ENCODE measurements at places on chromosomes 2 and 18.

GRCh38 chr2:117930775-117931174 is 83.1 kb downstream of the CCDC93 start:
- DNase-seq = no peak

- no peak for DNase-seq
Observed at GRCh38 chr2:199734651-199735050, 116.3 kb downstream of the FTCDNL1 start.

GRCh38 chr2:8300905-8301304 is 381.0 kb upstream of the ID2 start:
- DNase-seq = no peak

DNA sequence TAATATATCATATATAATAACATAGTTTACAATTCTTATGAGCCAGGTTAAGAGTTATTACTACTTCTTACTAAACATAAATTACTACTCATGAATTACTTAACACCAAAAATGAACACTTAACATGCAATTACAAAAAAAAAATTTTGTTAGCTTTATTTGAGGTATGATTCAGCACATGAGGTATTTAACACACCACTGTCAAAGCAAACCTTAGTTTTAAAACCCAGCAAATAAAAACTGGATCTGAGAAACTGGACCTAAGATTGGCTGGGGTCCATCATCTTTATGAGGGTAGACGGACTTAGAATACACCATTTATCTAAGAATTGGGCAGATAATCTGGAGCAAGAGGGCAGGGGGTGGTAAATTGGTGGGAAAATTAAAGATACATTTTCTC is 81.8 kb upstream of the CREB1 start:
- DNase-seq = no peak

DNA sequence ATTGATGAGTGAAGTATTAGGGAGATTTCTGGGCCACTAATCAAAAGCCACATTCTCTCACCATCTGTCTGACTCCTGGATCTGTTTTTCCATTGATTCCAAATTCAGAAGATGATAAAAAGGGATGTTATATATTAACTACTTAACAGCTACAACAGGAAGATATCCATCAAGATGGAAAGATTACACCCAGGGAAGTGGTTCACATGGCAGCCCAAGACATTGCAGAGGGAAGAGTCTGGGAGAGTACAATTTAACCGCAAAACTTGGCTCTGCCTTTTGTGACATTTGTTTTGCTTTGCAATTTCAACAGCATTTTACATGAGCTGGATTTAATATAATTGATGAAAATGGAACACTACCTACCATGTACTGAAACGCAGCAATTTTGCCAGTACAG is 22.5 kb upstream of the TCF4 start:
- DNase-seq = no peak

GRCh38 chr2:131425231-131425941 is 50.5 kb upstream of the TUBA3D start:
- no peak for DNase-seq

DNA sequence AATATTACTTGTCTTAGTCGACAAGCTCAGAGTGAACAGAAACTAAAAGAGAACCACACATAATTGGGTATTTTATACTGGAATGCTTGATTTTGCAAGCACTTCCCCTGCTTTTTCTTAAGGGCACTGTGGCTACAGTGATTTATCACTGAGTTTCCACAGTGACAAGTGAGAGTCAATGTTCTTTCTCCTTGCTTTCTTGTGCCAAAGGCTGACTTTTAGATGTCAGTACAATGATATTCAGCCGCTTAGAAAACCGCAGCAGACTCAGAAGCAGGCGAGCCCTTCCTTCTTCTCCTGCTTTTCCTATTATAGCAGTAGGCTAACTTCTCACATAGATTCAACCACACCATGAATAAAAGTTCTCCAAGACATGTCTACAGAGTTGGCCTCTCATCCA is 1603.6 kb upstream of the NXPH2 start:
- DNase-seq = no peak

GRCh38 chr2:203949228-203949627 is 12.7 kb downstream of the ICOS start:
- DNase-seq = no peak

GRCh38 chr2:145495590-145495989 is 975.7 kb upstream of the ZEB2 start:
- DNase-seq = no peak

Data from omental fat pad (tissue), 4 donors.